ENCODE measurements at places on chromosomes 1 and 21.

- DNase-seq, result no peak
Measured at GRCh38 chr21:42389449-42389835, 6.4 kb downstream of the TMPRSS3 start.

GRCh38 chr1:42618866-42619265 is 39.4 kb upstream of the PPIH start:
- no peak for DNase-seq

DNA sequence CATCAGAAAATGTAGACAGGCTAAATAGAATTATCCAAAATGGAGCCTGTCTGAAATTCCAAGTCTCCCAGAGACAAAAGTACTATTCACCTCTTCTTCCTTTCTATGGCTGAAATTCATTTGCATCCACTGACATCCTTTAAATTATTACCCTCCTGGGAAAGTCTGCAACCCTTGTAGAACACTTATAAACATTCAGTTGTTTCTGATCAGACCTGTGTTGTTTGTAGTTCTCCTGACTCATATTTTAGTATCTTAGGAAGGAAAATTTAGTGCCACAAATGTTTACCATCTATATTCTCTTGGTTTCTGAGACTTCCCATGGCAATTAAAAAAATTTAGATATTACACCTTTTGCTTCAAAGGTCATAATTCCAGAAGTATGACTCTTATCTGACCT is 69.6 kb upstream of the C1orf105 start:
- no peak for DNase-seq

GRCh38 chr1:56135864-56136147 is 443.6 kb downstream of the PLPP3 start:
- no peak for DNase-seq

- no peak for DNase-seq
Measured at GRCh38 chr1:229015806-229016205, 255.1 kb upstream of the RAB4A start.

- DNase-seq, result no peak
Measured at GRCh38 chr1:44592208-44593145, 81.8 kb downstream of the TMEM53 start.

DNA sequence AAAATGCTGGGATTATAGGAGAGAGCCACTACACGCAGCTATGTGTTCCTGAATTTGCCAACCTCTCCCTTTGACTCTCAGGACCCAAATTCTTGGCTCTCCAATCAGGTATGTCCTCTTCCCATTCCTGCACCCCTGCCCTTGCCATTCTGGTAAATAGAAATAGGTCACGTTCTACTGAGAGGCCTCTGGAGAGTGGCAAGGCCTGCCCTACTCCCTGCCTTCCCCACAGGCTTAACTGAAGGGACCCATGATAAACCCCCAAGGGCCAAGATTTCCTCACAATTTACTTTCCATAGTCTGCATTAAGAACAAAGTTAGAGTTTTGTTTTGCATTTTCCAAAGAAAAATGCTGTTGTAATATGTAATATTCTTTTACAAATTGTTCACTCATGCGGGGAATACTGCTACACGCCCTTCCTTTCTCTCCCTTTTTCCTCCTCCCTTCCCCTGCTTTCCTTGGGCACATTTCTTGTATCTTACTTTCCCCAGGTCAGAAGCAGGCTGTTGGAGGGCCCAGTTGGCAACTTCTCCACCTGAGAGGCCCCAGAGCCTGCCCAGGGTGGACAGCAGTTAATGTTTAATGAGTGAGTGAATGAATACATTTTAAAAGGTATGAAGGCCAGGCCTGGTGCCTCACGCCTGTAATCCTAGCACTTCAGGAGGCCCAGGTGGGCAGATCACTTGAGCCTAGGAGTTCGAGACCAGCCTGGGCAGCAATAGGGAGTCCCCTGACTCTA is 33.9 kb upstream of the PUM1 start:
- DNase-seq, result no peak

- DNase-seq, result no peak
Measured at GRCh38 chr1:238916828-238917227, 469.5 kb upstream of the CHRM3 start.

GRCh38 chr1:116288201-116288598 is 84.8 kb upstream of the ATP1A1 start:
- DNase-seq, result no peak

- DNase-seq, result no peak
Measured at GRCh38 chr1:29237852-29238619, 1.7 kb downstream of the PTPRU start.

GRCh38 chr1:203046984-203047630 is 20.8 kb downstream of the PPFIA4 start:
- no peak for DNase-seq

DNA sequence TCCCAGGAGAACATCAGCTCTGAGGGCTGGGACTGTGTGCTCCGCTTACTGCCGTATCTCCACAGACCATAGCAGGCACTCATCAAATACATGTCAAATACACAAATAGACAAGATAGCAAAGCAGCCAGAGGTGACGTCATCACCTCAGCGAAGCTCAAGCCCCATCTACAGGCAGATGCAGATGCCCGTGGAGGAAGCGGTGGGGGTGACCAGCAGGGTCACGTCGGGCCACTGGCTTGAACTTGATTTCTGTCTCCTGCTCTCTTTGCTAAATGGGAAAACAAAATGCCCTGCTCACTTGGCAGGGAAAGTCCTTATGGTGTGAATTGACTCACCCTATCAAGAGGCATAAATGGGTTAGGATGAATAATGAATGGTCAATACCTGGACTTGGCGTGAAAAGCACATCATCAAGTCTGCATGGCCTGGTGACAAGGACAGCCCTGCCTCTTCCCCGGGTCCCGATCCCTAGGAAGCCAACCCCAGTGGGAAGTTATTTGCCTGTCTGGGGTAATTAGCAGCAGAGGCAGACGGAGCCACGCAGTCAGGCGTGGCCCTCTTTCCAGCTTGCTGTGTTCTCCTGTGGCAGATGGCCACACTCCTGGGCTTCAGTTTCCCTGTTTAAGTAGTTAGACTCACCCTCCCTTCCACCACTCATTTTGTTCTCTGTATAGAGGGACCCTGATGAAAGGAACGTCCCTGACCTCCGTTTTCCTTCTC is 536.0 kb downstream of the NPHP4 start:
- DNase-seq, result no peak

DNA sequence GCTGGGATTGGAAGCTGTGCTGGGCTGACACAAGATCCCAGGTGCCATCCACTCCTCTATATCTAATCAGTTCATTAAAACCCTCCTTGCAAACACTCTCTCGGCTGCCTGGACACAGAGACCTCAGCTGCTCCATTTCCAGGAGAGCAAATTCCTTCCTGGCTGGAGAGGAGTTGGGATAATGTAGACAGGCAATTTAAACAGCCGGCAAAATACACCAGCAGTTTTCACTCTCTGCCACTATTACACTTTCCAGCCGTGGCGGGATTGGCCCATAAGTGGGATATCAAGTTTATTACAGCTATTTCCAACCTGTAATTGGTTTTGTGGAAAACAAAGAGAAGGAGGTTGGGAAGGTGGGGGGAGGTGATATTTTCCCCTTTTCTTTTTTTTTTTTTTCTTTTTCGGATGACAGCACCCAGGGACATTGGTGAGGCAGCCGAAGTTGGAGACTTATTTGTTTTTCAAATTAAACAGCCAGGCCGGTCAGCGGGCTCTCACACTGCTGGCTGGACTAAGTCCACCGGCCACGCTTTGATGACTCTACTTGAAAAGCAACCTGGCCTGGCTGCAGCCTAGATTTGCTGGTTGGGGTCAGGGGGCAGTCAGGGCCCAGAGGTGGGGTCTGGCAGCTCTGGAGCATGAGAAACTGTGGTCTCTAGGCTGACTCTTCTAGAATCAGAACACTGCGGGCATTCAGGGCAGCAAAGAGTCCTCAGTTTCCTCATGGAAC is 177.4 kb downstream of the IGSF21 start:
- DNase-seq, result no peak

DNA sequence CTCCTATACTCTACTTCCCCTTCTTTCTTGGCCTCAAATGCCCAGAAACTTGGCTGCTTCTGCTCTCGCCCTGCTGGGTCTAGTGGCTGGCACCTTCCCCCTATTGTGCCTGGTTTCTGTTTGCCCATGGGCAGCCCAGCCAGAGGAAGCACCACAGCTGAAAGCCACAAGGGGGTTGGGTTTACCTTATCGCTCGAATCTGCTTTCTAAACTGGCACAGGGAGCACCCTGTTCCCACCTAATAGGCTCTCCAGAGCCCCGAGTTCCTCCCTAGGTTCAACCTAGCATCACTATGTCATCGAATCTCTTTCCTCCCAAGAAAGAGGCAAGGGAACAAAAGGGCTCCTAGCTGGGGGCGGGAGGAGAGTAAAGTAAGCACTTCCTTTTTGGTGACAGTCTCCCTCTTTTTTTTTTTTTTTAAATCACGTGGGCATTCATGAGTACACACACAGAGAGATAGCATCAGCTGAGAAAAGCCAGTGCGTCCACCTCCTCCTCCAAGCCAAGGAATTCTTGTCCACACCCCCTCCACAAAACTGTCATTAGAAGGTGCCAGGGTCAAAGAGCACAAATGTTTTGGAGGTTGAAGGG is 72.8 kb downstream of the PLEKHA6 start:
- DNase-seq, result peak; percentile 56

DNA sequence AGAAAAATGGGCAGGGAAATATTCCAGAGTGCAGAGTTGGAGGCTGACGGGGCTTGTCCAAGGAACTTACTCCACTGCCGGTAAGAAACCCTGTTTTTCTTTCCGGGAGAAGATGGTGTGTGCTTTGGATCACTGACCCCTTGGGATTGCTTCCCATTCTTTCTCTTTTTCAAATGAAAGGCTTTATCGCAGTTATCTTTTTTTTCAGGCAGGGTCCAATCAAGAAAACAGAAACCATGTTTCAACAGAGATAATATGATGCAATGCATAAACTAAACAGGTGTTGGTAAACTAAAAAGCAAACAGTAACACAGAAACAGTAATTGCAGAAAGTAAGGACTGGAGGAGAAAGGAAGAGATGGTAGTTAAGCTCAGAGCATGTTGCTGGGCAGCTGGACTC is 145.1 kb downstream of the LYPLAL1 start:
- DNase-seq, result no peak

- DNase-seq, result peak; percentile 67
Measured at GRCh38 chr1:201468844-201469644, at the start of gene PHLDA3. PHLDA3 (minus strand) TSS chr1:201469188; CDS start chr1:201468786, 402 bp downstream.

DNA sequence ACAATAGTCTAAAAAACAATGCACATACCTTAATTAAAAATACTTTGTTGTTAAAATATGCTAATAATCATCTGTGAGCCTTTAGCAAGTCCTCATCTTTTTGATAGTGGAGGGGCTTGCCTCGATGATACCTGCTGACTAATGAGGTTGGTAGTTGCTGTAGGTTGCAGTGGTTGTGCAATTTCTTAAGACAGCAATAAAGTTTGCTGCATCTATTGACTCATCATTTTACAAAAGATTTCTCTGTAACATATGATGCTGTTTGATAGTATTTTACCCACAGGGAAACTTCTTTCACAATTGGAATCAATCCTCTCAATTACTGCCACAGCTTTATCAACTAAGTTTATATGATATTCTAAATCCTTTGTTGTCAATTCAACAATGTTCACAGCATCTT is 7.6 kb downstream of the C1orf87 start:
- DNase-seq, result no peak

DNA sequence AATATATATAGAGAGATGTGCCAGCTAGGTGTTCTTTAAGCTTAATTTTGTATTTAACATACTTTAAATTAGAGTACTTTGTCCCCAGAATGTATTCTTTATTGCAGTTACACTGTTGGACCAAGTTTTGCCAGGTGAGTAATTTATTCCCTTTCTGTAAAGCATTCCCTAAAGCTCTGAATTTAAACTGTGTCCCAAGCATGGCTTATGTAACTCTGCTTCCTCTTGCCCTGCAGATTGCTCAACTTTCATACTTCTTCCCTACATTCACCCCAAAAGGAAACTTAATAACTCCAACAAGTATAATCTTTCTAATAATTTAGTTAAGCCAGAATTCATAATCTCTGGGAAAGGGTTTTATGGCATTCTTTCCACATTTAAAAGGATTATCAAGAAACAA is 5.6 kb downstream of the LYPLAL1 start:
- DNase-seq, result no peak

GRCh38 chr1:65658122-65658521 is 134.6 kb upstream of the PDE4B start:
- DNase-seq, result no peak

GRCh38 chr1:82464362-82465001 is 663.7 kb downstream of the ADGRL2 start:
- DNase-seq, result no peak

- no peak for DNase-seq
Measured at GRCh38 chr1:209627732-209628196, 24.5 kb downstream of the LAMB3 start.

- no peak for DNase-seq
Measured at GRCh38 chr1:208162903-208163302, 81.3 kb downstream of the PLXNA2 start.

Data from SIG-M5 (cell line).